Muscle of back (tissue), 13 donors: ENCODE measurements at places on chromosomes 11 and 22.

- no peak for DNase-seq
Observed at GRCh38 chr22:45201678-45202332, 38.1 kb downstream of the NUP50 start.

DNA sequence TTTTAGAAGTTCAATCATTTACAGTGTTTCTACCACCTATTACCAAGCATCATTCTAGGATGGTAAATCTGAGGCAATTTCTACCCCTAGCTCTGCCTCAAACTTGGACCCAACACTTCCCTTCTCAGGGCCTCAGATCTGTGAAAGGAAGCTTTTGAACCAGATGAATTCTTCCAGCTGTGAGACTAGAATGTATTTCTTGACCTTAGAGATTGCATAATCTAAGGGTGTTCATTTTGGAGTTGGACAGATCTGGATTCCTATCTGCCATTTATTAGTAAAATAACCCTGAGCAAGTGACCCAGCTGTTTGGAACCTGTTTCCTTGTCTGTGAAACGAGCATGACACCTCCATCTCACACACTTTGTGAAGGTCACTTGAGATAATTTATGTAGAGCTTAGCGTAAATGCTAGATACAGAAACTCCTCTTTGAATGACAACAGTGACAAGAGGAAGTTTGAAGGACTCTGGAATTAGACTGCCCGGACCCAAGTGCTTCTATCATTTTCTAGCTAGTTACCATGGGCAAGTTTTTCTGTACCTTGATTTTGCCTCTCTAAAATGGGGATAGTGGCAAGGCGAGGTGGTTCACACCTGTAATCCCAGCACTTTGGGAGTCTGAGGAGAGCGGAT lies 3.8 kb upstream of the INTS5 start:
- no peak for DNase-seq

GRCh38 chr22:42301077-42301741 lies 30.8 kb upstream of the TCF20 start:
- no peak for DNase-seq

DNA sequence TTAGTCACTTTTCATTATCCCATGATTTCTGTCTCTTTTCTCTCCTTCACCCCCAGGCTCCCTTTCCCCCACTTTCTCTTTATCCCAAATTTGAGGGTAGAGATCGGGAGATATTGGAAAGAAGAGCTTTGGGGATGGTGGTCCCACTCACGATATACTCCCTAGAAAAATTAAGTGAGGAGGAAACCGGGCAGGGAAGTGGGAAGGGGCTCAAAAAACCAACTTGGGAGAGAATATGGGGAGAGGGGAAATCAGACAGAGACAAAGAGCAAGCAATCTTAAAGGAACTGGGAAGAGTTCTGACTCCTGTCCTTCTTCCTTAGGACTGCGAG lies 941 bp upstream of the DCHS1 start:
- no peak for DNase-seq

- no peak for DNase-seq
Observed at GRCh38 chr11:73176145-73176873, 34.2 kb upstream of the FCHSD2 start.

DNA sequence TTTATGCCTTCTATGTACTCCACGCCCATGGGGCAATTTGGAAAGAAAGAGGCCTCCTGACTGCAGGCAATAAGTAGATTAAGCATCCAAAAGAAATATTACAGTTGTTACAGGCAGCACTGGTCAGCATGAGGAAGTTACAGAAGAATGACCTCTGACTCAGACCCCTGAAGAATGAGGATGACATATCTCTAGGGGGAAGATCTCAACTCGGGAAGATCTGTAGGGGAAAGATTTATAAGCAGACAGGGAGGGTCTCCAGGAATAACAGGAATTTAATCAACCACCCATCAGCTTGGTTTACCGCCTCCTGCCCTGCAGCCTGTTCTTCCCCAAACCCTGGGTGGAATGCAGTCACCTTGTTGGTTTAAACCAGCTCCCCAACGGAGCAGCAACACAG lies 58.0 kb downstream of the RCN1 start:
- no peak for DNase-seq

DNA sequence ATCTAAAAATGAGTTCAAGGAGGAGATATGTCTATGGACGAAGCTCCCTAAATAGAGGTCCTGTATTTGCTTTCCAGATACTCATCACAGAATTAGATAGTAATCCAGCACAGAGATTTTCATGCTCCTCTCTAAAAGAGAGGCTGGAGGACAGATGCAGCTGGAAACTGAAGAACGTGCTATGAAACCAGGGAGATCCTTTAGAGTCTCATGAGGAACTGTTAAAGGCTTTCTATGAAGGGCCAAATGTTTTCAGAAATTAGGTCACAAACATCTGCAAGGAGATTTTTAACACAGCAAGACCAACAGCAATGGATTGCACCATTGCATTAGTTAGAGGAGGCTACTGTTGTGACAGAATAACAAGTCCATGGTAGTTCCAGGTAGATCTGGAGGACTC lies 95.6 kb upstream of the ARHGAP20 start:
- DNase-seq = no peak

GRCh38 chr11:15967166-15967565 lies 389.2 kb downstream of the SOX6 start:
- peak; percentile 67 for DNase-seq

DNA sequence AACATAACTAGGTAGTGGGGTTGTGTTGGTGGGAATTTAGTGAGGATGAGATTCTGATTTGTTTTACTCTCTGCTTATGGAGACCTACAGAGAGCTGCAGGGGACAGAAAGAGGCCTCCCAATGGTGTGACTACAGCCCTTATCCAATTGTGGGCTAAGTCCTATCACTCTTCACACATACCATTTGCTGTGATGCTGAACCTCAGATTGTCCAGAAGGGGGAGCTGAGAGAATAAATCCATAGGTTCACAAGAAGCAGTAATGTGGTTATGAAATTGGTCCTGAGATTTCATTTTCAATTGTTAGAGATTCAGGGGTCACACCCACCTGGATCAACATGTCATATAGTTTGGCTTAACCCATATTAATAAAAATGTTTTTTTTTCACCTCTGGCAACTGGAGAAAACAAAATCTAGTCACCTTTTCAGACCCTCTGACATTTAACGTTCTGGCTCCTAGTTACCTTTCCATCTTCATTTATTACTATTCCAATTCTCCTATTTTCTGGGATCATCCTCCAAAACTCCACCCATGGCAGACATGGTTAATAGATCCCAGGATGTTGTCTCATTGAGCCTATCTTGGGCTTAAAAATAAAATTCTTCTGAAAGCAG lies 53.3 kb upstream of the PTPN5 start:
- DNase-seq = no peak

DNA sequence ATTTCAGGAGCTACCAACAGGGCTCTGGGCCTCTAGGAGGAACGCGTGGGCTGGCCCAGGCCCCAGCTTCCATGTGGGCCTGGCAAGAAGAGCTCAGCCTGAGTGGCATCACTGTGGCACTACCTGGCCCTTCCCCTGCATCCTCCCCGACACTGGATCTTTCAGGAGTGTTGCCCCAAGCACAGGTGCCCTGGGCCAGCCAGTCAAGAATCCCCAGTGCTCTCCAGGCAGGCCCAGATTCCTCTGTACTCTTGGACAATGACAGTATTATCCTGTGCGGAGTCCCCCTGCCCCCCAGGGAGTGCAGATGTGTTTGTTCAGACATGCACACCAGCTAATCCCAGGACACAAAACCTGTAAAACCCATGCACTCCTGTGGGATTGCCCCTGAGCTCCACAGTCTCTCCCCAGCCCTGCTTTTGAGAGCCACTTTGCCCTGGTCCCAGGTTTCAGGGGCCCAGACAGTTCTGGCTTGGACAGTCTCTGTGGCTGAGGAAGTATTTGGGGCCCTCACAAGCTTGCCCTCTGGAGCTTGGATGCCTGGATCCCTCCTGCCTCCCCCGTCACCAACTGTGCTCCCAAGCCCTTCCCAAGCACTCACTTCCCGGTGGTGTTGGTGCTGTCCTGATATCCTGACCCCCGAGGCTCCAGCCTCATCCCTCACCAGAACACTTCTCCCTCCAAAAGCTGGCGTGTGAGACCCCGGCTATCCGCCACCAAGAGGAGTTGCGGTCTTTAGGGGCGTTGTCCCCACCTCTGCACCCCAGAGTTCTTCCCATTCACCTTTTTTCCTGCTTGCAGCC lies 39.9 kb downstream of the KCNC1 start:
- no peak for DNase-seq

DNA sequence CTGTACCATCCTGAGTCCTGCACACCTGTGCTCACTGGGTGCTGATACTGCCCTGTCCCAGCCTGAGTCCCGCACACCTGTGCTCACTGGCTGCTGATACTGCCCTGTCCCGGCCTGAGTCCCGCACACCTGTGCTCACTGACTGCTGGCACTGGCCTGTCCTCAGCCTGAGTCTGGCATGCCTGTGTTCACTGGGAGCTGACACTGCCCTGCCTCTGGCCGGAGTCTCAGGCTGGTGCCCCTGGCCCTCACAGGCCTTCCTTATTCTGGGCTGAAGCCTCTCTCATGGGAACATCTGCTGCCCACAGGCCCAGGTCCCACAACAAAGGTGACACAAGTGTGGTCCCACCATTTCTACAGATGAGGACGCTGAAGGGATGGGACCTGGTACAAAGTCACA lies 115.1 kb downstream of the MPPED1 start:
- DNase-seq = no peak

GRCh38 chr22:46320716-46321386 lies 14.7 kb upstream of the TRMU start:
- DNase-seq = no peak

GRCh38 chr22:27679693-27680488 lies 121.7 kb downstream of the MN1 start:
- no peak for DNase-seq

GRCh38 chr22:33796494-33796893 lies 123.8 kb downstream of the LARGE1 start:
- no peak for DNase-seq

- no peak for DNase-seq
Observed at GRCh38 chr11:71936825-71937224, 8.0 kb downstream of the RNF121 start.

DNA sequence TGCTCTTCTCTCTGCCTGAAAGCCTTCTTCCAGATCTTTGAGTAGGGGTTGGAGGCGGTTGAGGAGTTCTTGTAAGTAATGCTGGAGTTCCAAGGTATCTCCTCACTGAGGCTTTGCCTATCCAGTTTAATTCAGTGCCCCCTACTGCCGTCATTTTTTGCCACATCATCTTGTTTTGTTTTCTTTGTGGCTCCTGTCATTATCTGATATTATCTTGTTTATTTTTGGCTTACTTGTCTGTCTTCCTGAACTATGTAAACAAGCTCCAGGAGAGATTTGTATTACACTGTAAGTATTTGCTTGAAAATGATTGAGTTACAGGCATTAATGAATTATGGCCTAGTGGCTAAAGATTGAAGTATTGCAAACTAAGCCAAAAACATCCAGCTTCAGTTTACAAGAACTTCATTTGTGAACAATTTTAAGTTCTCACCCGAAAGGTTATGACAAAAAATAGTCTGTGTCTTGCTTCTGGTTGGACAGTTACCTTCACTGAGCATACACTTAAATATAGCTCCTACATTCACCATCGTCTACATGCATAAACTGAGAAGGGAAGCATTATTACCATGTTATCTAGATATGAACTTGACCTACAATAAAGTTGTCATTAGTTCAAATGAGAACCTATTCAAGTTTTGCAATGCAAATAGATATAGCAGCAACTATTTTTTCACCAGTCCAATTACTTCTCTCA lies 154.8 kb downstream of the ARHGAP42 start:
- no peak for DNase-seq

DNA sequence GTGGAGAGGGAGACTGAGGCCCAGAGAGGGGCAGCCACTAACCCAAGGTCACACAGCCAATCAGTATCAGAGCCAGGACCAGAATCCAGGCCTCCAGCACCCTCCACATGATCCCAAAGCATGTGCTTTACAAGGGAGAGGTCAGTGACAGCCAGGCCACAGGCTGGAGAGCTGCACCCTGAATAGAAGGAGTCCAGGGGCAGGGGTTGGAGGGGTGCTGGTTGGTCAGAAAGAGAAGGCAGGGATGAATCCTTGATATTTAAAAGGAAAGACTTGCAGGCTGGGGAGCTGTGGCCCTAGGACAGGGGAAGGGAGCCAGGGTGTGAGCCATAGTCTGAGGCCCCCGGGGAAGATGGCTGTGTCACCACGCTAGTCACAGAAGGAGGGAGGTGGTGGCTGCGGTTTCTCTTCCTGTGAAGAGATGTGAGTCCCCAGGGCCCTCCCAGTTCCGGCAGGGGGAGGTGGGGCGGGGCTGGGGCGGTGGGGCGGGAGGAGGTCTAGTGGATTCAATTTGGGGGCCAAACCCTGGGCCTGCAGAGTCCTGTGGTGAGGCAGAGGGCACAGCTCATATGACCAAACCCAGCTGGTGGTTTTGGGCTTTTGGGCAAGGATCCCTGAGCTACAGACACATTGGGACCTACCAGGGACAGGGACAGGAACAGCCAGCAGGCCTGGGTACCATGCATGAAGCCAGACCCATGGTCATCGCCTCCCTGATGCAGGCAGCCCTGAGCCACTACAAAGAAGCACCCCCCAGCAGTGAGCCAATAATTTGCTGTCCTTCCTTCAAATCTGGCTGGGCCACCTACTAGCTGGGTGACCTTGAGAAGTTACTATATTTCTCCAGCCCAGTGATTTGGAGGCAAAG lies 14.0 kb downstream of the RAC2 start:
- no peak for DNase-seq

DNA sequence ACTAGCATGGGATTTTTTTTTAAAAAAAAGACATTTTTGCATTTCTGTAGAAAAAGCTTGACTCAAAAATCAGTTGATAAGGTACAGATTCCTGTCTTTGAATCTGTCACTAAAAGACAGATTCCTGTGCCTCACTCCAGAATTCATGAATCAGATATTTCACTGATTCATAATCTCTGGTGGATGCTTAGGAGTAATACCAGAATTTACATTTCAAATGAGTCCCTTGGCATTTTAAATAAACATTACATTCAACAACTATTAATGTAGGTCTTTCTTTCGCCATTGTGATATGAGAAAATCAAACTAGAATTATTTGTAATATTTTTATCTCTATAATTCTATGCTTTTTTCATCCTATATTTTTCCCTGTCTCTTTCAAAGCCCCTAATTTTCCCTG lies 128.3 kb downstream of the APIP start:
- DNase-seq = no peak

DNA sequence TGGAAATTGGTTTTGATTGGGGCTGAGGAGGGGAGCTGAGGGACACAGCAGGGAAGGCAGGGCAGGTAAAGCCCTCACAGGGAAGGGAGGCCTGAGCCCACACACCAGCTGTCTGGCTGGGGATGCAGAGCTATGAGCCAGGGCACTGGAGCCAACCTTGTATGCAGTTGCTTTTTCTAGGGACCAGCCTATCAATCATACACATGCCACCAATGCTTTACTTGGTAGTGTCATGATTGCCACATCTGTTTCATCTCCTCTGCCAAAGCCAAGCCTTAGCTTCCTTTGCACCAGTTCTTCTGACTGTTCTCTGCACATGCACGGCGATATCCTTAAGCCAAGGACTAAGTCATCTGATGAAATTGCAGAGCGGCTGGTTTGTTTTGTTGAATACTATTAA lies 207.1 kb upstream of the PLET1 start:
- no peak for DNase-seq

GRCh38 chr11:65569973-65570918 lies at the start of gene ZNRD2:
Gene ZNRD2, plus strand, starts transcription at chr11:65570477. Its CDS starts 15 bp downstream, at chr11:65570492.
- DNase-seq = peak; percentile 98

- no peak for DNase-seq
Observed at GRCh38 chr11:16968196-16968595, 46.0 kb downstream of the PLEKHA7 start.

- peak; percentile 98 for DNase-seq
Observed at GRCh38 chr11:45209891-45210699, 63.7 kb downstream of the PRDM11 start.

- no peak for DNase-seq
Observed at GRCh38 chr11:88104408-88104807, 70.8 kb downstream of the RAB38 start.
